ENCODE measurements at places on chromosomes 16 and 17.

DNA sequence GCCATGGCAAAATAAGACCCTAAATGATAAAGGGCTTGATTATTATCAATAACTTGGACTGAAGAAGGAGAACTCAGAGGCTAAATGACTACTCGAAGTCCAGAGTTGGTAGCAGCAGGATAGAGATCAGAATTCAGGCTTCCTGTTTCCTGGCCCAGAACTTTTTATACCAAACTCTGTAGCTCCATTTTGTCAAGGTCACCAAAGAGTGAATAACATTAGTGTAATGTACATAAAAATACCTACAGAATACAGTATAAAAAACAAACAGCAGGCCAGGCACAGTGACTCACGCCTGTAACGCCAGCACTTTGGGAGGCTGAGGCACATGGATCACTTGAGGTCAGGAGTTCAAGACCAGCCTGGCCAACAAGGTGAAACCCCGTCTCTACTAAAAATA lies 79.0 kb downstream of the ARHGAP17 start:
- DNase-seq, result no peak

GRCh38 chr17:63151941-63152523 lies 186.0 kb downstream of the TANC2 start:
- peak; percentile 7 for DNase-seq

GRCh38 chr17:80970044-80970761 lies 21.4 kb upstream of the CHMP6 start:
- peak; percentile 47 for DNase-seq

DNA sequence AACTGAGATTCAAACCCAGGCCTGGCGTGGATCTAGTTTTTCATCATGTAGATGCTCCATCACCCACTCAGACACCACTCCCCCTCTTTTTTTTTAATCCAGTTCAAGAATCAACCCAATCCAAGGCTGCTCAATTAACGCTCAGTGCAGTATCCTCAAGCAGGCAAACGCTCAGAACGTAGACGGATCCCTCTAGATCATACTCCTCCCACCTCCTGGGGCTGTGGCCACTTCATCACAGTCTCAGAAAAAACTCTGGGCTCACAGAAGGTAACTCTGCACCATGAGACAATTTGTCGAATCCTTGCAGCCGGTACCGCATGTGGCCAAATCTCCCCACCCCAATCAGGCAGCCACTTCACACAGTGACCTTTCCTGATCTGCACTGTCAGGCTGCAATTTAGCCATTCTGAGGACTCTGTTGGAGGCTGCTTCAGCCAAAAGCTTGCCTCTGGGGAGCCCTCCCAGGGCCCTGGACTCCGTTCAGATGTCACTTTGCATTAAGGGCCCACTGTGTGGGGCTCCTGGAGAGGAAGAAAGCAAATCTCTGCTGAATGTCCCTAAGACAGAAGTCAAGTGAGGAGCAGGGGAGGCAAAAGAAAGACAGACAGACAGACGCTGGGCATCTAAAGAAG lies 183.5 kb downstream of the XYLT1 start:
- DNase-seq, result no peak

DNA sequence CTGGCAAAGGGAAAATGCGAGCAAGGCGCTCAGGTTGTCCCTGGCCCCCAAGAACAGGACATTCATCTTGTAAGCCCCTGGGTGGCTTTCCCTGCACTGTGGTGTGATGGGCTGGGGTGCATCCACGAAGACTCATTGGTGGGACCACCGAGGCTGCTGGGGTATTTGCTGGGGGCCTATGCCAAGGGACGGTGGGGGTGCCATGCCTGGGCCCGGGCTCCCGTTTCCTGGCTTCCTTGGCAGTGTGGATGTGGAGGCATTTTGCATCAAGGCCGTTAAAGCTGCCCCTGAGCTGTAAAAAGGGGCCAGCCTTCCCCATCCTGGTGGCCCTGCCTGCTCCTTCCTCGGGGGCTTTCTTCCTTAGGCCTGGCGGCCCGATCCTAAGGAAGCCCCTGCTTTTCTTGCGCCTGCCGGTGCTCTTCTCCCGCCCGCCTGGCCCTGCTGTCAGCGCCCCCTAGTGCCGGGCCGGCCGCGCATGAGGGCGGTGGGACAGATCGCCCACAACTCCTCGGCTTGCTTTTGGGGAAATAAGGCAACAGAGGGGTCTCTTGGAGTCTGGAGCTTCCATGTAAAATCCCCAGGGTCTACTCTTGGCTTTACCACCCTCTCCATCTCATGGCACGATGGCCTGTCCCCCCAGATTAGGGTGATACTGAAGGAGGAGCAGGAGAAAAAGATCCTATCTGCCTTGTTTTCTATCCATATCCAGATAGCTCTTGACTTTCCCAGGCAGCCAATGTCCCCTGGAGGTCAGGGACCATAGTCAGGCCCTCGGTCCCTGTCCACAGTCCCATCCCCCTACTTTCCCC lies 9.8 kb upstream of the TBX2 start:
- DNase-seq, result no peak

GRCh38 chr17:77377710-77378235 lies 237.0 kb downstream of the SEC14L1 start:
- no peak for DNase-seq

DNA sequence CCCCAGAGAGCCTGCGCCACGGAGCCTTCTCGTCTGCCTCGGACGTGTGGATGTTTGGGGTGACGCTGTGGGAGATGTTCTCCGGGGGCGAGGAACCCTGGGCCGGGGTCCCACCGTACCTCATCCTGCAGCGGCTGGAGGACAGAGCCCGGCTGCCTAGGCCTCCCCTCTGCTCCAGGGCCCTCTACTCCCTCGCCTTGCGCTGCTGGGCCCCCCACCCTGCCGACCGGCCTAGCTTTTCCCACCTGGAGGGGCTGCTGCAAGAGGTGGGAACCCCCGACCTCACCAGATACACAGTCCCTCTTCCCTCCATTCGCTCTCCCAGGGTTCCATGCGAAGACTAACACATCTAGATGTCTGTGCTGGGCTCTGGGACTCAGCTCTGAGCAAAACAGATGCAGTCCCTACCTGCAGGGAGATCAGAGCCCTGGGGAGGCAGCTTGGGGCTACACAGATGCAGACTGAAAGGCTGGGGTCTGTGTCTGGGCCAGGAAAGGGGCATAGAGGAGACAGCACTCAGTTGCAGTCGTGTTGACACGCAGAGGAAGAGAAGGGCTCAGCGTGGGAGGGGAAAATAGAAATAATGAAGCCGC lies 3.7 kb downstream of the TNK1 start:
- DNase-seq, result no peak

GRCh38 chr16:30660424-30661261 lies 2.4 kb downstream of the FBRS start:
- DNase-seq, result no peak

DNA sequence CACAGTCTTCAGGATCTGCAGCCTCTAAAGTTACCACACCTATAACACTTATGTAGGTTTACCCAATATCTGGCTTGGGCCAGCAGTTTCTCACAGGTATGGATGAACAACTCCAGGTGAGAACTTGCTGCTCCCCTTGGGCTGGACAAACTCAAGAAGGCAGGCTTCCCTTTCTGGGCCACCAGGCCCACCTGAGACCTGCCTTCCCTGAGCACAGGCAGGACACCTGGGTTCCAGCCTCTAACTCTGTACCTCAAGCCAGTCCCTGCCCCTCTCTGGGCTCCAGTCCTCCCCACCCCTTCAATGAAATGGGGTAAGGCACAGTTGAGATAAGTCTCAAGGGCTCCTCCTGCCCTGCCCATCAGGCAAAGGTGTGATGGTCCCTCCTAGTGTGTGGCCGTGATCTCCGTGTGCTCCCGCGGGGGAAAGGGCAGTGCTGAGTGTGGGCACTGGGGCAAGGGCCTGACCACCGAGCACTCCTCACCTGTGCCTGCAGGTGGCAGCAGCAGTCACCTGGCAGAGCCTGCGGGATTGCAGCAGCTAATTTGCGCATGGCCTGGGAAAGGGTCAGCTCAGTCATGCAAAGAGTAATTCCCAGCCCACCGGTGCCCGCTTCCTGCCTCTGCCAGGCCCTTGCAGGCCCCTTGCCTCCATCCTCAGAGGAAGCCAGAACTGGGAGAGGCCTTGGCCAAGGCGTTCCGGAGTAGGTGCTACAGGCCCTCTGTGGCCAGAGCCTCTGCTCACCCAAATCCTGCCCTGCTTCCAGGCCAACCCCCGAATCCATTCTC lies 28.2 kb upstream of the ADGRG1 start:
- peak; percentile 53 for DNase-seq

DNA sequence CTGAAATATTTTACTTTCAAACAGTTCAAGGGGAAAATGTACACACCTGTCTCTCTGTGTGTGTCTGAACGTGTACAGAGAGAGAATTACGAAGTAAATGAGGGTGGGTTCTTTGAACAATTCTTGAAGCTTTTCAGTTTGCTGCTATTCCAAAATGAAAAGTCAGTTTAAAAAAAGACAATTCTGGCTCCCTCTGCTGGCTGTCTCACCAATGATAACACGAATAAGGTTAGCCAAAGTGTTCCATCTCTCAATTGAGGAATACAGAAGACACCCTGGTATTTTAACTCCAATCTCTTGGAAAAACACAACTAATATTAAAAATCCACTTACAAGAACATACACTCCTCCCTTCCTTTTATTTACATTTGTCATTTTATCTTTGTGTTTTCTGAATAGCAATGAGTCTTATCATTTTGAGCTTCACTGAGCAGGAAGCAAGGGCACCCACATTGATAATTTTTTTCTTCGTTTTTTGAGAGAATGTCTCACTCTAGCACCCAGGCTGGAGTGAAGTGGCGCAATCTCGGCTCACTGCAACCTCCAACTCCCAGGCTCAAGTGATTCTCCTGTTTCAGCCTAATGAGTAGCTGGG lies 20.5 kb downstream of the EFTUD2 start:
- no peak for DNase-seq

DNA sequence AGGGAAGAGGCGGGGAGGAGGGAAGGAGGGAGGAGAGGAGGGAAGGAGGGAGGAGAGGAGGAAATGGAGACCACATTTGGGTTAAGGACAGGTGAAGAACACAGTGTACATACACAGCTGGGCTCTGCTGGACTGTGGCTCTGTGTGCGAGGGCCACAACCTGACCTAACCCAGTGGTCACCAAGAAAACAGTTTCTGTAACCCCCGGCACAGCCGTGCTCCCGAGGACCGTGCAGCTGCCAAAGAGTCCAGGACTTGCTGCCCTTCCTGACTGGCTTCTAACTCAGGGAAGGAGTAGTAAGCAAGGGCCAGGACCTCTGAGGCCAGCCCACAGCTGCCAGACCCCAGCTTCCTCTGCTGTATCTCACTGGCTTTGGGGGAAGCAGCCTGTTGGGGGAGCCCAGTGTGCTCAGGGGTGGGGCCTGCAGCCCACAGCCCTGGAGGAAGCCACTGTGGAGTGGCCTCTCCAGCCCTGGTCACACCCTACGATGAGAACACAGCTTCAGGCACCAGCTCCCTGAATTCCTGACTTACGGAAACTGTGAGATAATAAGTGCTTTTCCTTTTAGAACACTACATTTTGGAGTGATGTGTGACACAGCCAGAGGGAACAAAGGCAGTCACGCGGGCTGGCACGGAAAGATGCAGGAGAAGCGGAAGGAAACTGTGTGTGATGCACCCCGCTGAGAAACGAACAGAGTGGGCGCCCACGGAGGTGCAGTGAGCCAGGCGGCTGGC lies 32.3 kb downstream of the SLC7A5 start:
- DNase-seq, result no peak

DNA sequence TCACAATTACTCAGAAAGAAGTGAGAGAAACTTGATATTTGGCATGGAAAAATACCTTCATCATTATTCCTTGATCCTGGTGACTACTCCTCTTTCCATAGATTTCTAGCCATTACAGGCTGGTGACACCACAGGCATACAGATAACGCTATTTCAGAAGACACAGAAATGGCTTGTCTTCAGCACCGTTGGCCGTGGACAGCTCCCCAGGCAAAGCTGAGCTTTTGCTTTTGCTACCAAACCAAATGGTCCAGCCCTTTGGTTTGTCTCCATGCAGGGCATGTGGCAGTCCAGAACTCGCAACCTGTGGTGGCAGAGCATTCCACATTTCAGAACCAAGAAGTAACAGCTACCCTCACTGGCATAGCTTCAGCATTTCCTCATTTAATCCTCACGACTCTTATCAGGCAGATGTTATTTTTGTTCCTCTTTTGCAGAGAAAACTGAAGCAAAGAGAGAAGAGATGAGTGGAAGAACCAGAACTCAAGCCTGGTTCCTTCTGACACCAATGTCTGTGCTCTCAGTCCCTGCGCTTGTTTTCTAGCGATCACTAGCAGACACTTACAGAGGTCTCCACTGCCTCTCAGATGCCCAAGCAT lies 55.5 kb downstream of the HS3ST4 start:
- DNase-seq, result no peak

GRCh38 chr17:30323262-30323894 lies 10.5 kb downstream of the TMIGD1 start:
- DNase-seq, result peak; percentile 23

DNA sequence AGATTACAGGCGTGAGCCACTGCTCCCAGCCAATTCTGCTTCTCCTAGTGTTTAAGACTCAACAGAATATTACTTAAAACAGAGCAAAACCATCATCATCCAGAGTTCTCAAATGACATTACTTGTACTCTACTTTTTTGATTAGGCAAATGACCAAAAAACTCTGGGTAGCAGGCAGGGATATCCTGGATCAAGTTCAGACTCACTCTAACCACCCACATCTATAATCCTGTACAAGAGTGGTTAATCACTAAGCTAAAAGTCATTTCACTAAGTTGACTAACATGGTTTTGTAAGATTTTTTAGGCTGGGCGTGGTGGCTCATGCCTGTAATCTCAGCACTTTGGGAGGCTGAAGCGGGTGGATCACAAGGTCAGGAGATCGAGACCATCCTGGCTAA lies 6.8 kb downstream of the NAE1 start:
- no peak for DNase-seq

GRCh38 chr16:75590920-75591843 lies 25.0 kb downstream of the GABARAPL2 start:
- DNase-seq, result no peak

DNA sequence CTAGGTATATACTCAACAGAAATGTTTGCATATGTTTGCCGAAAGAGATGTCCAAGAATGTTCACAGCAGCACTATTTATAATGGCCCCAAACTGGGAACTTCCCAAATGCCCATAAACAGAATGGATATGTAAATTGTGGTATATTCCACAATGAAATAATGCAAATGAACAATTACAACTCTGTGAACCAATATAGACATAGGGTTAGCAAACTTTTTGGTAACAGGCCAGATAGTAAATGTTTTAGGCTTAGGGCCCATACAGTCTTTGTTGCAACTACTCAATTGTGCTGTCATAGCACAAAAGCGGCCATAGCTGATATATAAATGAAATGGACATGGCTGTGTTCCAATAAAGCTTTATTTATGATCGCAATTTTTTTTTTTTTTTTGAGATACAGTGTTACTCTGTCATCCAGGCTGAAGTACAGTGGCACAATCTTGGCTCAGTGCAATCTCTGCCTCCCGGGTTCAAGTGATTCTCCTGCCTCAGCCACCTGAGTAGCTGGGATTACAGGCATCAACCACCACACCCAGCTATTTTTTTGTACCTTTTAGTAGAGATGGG lies 16.5 kb downstream of the XYLT1 start:
- DNase-seq, result no peak

- no peak for DNase-seq
Observed at GRCh38 chr16:49838441-49839016, 17.4 kb downstream of the ZNF423 start.

- no peak for DNase-seq
Observed at GRCh38 chr16:8961811-8962390, 1.8 kb downstream of the USP7 start.

GRCh38 chr16:63135069-63135468 lies 1098.8 kb upstream of the CDH8 start:
- no peak for DNase-seq

GRCh38 chr17:32281011-32281451 lies 15.4 kb downstream of the RHBDL3 start:
- DNase-seq, result no peak

Measured in GM06990 (cell line).